ENCODE measurements at places on chromosomes 16 and 17.

DNA sequence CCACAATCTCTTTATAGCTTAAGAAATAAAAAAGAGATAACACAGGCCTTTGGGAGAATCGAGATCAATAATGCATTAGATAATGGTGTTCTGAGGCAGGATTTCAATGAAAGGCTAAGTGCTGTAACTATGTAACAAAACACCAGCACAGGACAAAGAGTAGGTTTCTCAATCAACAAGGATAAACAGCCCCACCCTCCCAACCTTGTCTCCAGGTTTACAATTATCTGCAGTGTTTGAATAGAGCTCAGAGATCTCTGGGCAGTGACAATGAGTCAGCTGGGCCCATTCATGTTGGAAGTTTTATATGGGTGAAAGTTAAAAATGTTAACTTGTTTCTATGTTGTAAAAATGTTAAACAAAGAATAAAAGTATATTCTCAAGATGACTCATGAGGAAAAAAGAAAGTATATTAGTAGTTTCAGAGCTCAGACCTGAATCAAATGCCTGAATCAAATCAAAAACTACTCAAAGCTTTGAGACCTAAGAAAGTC lies 17.0 kb upstream of the KRT20 start:
- no peak for DNase-seq

GRCh38 chr16:80656711-80657150 lies 115.9 kb downstream of the DYNLRB2 start:
- no peak for DNase-seq

DNA sequence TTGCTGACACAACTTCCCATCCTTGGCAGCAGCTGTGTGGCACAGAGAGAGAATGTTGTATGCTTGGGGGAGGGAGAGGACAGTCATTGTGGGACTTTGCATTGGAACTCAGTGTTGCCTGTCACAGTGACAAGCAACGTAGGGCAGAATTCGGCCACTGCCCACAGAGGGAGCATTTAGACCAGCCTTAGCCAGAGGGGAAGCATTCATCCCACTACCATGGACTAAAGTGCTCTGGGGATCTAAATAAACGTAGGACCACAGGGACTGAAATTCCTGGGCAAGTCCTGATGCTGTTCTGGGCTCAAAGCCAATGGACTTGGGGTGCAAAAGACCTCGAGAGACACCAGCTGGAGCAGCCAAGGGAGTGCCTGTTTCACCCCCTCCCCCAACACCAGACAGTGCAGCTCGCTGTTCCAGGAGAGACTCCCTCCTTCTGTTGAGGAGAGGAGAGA lies 44.9 kb downstream of the ABCA8 start:
- DNase-seq = peak; percentile 29

DNA sequence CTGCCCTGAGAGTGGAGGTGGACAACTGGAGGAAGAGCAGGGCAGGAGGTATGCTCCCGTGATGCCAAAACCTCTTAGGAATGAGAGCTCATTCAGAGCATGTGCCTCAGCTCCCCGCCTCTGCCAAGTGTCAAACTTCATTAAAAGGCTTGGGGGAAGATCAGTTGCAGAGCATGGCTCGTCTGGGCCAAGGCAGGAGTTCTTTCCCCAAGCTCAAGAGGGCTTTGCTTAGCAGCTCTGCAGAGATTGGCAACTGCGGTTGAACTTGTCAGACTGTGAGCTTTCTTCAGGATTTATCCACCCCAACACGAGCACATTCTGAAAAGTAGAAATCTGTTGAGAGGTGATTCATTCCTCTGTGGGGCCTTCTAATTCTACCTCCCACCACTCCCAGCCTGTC lies 248.1 kb downstream of the HS3ST3A1 start:
- DNase-seq = peak; percentile 53

DNA sequence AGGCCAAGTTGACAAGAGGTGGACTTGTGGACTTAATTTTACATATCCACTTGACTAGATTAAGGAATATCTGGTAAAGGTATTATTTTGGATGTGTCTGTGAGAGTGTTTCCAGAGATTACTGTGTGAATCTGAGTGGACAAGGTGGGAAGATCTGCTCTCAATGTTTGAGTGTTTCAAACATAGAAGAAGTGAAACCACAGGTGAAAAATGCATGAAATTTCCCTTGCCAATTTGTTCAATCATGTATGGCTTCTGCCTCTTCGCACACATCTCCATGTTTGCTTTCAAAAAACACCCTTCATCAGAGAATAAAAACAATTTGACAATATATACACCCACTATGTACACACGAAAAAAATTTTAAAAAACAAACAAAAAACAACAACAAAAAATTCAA lies 152.7 kb downstream of the SALL1 start:
- no peak for DNase-seq

GRCh38 chr16:87382023-87382785 lies 1.4 kb downstream of the FBXO31 start:
- DNase-seq = no peak

- no peak for DNase-seq
Measured at GRCh38 chr17:36661047-36661666, 59.8 kb downstream of the MRM1 start.

- DNase-seq = peak; percentile 97
Measured at GRCh38 chr16:4298761-4299522, 16.9 kb upstream of the GLIS2 start.

All from fibroblast of upper back skin (primary cell).